Iris pigment epithelial cell (primary cell): ENCODE measurements at places on chromosomes 13 and 19.
A peak's percentile ranks its signal among the peaks of the same experiment; 100 is the strongest.

DNA sequence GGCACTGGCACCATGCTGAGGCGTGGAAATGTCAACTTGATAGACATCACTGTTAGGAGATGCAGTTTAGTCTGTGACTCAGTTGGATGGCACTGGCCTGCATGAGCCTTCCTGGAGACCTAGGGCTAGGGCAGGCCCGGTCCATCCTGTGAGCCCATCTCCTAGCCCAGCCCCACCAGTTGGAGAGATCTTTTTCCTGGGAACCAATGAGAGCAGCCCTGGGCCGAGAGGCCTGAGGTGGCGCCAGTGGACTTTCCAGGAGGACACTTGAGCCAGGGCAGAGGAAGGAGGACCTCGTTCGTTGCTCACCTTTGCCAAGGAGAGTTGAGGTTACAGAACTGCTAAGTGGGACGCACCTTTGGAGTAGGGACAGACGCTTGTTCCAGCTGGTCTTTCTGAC lies 100.5 kb upstream of the TEX29 start:
- no peak for DNase-seq

DNA sequence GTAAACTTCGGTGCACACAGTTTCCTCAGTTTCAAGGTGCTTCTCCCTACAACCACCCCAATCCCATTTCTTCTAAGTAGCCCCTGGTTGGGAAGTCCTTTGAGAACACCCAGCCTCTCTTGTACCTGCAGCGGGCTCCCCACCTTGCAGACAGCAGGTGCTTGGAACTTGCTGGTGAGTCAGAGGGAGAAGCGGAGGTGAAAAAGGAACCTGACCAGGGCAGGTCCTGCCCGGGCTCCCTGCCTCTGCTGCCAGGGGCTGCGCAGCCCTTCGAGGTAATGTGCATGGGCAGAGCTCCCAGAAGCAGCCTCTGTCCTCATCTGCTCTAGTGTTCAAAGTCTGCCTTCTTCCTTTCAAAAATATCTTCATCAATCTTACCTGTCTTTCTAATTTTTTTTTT lies 274.0 kb upstream of the SOX1 start:
- DNase-seq, result no peak

- no peak for DNase-seq
These were observed at the start of gene HRC for GRCh38 chr19:49155005-49155819. TSS of gene HRC (minus strand) at chr19:49155396. CDS start at chr19:49155237, 159 bp downstream.

GRCh38 chr19:14439014-14439413 lies 5.9 kb downstream of the PKN1 start:
- no peak for DNase-seq

GRCh38 chr13:35703061-35703460 lies 226.6 kb upstream of the MAB21L1 start:
- DNase-seq, result no peak

GRCh38 chr13:51539887-51540286 lies 44.4 kb upstream of the WDFY2 start:
- no peak for DNase-seq

- no peak for DNase-seq
These were observed 2.2 kb downstream of the RINL start for GRCh38 chr19:38875656-38876395.

GRCh38 chr19:1076951-1077350 lies 10.0 kb downstream of the ARHGAP45 start:
- no peak for DNase-seq

GRCh38 chr13:24308488-24309020 lies 826 bp upstream of the C1QTNF9 start:
- no peak for DNase-seq

DNA sequence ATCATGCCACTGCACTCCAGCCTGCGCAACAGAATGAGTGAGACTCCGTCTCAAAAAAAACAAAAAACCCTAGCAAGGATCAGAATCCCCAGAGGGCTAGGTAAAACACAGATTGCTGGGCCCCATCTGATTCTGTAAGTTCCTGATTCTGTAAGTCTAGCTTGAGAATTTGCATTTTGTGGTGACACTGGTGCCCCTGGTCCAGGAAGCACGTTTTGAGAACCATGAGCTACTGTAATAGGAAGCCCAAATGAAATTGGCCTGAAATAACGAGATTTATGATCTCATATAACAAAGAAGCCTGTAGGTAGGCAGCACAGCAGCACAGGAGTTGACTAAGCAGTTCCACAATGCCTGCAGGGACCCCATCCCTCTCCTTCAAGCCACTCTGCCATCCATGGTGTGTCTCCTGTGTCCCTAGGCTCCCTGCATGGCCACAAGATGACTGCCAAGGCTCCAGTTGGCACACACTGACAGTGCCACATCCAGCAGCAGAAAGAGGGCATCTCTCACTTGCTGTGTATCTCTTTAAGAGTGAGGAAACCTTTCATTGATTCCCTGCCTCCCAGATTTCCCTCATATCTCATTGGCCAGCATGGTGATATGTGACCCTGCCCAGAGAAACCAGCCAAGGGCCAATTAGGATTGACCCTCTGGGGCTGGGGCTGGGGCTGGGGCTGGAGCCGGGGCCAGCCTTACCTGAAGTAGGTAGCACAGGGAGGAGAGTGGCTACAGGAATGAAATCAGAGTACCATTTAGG lies 21.7 kb downstream of the SIPA1L3 start:
- DNase-seq, result no peak

DNA sequence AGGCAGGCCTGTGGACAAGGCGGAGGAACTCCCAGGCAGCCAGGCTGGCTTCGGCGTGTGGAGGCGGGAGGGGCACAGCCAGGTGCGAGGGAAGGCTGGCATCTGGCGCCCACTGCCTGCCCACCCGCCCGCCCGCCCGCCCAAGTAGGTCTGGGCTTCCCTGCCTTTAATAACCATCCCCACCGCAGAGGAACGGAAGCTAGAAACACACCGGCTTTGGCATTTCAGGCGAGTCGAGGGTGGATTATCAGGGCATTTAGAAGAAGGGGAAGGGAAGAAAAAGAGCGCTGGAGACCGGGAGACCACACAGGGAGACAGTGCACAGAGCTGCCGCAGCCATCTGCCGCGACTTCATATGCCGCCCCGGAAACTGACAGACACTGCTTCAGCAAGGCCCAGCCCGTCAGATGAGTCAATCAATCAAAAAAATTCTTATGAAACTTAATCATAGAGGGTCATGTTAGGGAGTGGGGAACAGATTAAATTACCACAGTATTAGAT lies 199.7 kb downstream of the TSHZ3 start:
- peak; percentile 11 for DNase-seq

DNA sequence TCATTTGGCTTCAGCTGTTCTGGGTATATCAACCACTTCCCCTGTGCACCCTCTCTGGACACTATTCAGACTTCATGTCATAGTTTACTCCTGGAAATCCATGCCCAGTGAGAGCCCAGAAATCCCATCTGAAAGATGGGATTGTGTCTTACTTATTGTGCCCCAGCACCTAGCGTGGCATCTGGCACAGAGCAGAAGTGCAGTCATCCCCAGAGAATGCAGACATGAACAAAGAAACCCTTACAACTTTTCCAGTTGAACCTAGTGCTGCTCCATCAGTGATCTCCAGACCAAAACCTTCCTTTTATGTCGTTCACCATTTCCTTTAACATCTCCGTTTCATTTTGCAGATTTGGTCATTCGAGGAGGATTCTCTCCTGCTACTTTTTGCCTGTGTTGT lies 60.6 kb downstream of the MBNL2 start:
- no peak for DNase-seq

- peak; percentile 61 for DNase-seq
These were observed 12.3 kb downstream of the SLC7A1 start for GRCh38 chr13:29583073-29583785.

DNA sequence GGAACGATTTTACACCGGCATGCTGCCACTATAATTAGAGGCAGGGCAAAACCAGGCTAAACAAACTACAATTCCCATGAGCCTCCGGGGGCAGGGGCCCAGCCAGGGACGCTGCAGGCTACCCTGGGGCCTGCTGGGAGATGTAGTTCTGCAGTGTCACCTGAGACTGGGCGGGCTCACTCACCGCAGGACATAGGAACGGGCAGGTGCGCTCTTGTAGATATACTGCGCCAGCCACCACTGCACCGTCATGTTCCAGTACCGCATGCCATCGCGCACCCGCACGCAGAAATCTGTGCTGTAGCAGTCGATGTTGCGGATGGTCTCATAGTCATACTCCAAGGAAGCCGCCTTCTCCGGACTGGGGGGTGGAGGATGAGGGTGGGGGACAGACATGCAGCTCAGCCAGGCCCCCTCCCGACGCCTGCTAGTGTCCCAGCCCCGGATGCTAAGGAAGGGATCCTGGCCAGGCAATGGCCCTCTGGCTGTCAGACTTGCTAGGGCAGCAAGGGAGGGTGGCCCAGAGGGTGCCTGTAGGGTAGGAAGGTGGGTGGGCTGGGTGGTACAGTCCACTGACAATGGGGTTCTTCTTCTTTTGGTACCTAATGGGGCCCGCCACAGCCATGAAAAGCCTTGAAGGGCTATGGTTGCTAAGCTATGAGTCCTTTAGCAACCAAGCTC lies 5.8 kb upstream of the TMC4 start:
- DNase-seq, result no peak

GRCh38 chr19:2636897-2637683 lies 65.4 kb downstream of the GNG7 start:
- DNase-seq, result peak; percentile 38

DNA sequence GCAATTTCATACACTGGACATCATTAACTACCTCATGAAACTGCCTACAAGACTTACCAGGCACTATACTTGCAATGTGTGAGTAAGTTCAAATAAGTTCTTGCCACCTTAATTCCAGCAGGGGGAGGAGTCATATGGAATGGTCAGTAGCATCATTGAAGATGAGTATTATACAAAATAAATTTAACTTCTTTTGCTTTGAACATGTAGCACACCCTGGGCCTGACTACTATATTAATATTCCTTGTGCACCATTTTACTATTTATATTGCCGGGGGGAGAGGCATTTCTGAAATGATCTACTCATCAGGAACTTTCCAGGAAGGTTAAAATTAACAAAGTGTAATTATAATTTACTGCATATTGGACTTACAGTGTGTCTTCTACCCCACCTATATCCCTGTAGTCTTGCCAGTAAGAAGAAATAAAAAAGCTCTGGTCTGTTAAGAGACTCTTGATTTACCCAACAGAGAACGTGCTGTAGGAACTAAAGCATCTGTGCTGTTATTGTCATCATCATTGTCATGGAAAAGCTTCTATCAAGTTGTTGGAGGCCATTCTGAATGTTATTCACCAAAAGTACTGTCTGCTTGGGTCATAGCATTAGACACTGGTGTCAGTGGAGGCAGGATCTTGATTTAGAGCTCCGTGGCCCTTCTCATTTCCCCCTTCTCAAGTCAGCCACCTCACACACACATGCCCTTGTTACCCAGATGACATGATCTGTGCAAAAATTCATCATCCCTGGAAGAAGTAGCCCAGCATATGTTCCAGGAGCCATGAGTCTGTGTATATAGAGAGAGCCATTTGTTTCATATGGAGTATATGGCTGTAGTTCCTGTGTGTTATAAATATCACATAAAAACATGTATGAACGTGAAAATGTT lies 147.1 kb downstream of the MTUS2 start:
- DNase-seq, result no peak

DNA sequence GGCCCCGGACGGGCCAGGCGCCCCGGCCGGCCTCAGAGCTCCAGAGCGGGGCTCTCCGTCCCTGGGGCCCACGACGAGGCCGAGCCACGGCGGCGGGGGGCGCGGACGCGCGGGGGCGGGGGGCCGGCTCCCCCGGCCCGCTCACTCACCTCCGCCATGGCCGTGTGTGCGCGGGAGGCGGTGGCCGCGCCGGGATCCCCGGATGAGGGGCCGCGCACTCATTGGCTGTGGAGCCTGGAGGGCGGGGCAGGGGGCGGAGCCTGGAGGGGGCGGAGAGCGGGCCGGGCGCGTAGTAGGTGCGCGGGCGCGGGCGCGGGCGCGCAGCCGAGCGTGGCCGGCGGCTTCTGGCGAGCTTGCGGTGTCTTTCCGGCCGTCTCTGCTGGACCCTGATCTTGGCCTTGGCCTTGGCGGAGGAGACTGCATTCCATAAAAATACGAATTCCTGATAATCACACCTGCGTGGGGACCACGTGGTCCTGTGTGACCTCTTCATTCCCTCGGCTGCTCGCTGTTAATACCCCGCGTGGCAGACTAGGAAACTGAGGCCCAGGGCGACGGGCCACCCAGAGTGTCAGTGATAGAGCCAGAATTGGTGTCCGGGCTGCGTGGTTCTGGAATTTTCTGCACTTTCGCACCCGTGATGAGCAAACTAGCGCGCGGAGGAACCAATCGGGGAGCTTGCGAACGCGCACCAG lies at the start of gene MIER2:
TSS of gene MIER2 (minus strand) at position 172 of the 695 bp plus-strand sequence. CDS start at position 158, 14 bp downstream.
- peak; percentile 73 for DNase-seq

- no peak for DNase-seq
These were observed 152.8 kb downstream of the SOX1 start for GRCh38 chr13:112219740-112220139.

DNA sequence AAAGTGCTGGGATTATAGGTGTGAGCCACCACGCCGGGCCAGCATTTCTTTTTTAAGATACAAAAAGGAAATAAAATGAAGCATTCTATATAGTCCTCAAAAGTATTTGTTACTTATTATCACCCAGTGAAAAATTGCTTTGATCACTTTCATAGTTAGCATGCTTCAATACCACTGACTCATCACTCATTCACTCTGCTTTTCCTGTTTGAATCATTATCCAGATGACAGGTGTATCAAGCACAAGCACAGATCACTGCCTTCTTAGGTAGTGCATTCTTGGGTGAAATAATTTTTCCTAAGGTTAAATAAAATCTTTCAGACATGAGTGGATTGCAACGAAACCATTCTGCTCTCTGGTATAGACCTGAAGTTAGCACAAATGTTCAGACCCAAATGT lies 35.8 kb upstream of the SPART start:
- DNase-seq, result peak; percentile 35

DNA sequence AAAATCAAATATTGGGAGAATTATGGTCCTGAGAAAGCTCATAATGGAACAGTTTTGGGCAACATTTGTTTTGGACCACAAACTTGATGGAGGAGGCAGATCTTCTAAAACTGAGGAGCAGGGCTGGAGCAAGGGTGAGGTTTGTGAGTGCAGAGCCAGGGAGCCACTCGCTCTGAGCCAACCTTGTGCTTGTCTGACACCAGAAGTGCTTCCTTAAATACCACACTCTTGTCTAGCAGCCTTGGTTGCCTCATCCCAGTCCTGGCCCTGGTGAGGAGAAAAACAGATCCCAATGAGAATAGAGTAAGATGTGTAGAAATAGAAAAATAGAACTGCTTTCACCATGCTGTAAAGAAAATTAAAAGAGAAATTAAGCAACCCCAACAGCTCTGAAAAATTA lies 6.7 kb downstream of the ZNF317 start:
- no peak for DNase-seq

GRCh38 chr13:52955472-52955874 lies 73.1 kb upstream of the OLFM4 start:
- no peak for DNase-seq

- no peak for DNase-seq
These were observed 5.3 kb downstream of the PCDH17 start for GRCh38 chr13:57636816-57637215.

DNA sequence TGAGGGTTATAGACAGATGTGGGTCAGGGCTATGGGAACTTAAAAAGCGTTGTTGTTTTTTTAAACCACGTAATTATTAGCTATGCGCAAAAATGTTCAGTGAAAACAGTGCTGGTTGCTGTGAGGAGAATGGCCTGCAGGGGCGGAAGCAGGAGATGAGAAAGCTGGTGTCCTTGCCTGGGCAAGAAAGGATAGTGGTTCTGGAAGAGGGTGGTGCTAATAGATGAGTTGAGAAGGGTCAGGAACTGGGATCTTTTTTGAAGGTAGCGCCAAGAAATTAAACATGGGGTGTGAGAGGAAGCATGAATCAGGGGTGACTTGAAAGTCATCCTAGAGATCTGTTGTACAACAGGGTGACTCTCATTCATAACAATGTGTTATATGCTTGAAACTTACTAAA lies 4.8 kb upstream of the SMG9 start:
- peak; percentile 87 for DNase-seq

- DNase-seq, result peak; percentile 94
These were observed 49.2 kb upstream of the ATP12A start for GRCh38 chr13:24630851-24631620.
